Right ventricle myocardium inferior (tissue), 1 donor: ENCODE measurements at places on chromosomes 11 and 22. TPM values are rescaled to one million over a fixed set of nuclear protein-coding genes. Genes with fewer than 3 reads are reported as not detected.
A peak's percentile ranks its signal among the peaks of the same experiment; 100 is the strongest.

The SLC5A1 gene
- 213 TPM for total RNA-seq

The LUZP2 gene
- not detected for total RNA-seq

The EEF1G gene
- 907 TPM for total RNA-seq

DNA sequence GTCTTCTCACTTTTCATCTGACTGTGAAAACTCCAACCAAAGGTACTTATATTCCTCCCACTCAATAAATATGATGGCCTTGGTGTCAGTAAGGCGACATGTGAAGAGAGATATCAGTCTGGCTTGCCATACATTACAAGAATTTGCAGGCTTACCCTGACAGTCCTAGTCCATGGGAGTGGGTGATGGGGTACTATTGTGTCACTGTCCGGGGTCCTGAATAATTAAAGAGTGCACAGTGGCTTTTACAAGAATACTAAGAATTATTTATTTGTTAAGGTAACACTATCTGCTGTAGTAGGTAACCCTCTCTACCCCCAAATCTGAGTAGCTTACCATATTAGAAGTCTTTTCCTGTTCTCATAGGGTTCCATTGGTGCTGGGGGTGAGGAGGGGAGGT lies 23.1 kb upstream of the IZUMO1R start:
- no peak for DNase-seq

DNA sequence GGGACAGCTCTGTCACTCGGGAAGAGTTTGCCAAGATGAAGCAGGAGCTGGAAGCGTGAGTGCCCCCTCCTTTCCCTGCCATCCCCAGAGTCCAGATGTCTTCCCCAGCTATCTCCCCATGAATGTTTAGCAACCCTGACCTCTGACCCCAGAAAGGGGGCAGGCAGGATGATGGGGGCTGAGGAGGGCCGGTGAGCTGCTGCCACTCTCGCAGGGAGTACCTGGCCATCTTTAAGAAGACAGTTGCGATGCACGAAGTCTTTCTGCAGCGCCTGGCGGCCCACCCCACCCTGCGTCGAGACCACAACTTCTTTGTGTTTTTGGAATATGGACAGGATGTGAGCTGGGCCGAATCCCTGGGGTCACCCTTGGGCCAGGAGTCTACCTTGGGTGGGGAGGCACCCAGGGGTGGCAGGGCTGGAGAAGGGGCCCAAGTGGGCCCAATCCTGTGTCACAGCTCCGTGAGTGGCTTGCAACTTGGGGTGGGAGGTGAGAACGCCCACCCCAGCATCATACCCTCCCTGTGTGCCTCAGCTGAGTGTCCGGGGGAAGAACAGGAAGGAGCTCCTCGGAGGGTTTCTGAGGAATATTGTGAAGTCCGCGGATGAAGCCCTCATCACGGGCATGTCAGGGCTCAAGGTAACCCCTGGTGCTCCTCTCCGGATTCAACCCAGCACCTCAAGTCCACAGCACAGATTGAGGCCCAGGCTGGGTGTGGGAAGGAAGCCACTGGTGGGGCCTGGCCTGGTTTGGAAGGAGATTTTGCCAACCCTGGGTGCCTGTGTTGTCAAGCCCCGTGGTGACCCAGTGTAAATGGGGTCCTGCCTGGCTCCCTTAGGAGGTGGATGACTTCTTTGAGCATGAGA lies 7.5 kb downstream of the CFL1 start:
- peak; percentile 57 for DNase-seq

The SPDYC gene
- not detected for total RNA-seq

GRCh38 chr11:38446336-38446735 lies 1848.3 kb upstream of the RAG2 start:
- no peak for DNase-seq

- no peak for DNase-seq
Observed at GRCh38 chr11:109972181-109972715, 120.9 kb upstream of the ZC3H12C start.

The OR52N4 gene
- not detected for total RNA-seq

The PLAAT2 gene
- total RNA-seq: 0.92 TPM

DNA sequence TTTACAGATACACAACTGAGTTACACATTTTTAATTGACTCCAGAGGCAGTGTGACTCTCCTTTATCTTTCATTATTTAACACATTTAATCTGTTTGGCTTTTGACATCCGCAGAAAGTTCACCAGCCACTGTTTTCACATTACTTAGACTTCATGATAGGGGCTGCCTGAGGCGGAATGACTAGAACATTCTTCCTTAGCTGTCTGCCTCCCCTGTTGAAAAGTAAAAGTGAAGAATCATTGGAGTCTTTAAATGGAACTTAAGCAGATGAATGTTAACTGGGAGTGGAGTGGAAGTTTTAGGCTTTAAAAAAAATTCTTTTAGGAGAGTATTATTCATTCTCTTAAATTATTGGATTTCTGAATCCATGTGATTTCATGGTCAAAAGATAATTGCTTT lies 229.2 kb upstream of the MTNR1B start:
- DNase-seq: no peak

DNA sequence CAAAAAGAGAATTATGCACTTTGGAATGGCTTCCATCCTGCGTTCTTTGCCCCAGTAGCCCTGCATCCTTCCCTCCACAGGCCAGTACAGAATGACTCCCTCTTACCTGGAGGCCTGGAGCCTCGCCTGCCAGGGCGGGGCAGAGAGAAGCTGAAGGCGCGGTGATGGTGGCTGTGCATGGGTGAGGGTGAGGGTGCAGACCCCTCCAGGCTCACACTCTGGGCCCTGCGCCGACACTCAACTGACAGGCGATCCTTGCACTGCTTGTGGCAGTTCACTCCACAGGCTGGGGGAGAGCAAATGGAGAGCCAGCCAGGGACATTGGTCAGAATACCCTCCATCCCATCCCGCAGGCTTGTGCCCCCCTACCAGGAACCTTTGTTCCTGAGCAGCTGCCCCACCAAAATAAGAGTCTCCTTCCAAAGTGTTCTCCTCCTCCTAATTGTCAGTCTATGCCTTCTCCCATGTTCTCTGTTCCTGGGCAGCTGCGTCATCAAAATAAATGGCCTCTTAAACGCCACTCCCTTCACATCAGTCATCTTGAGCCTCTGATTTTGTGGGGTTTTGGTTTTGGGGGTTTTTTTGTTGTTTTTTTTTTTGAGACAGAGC lies 5.9 kb upstream of the NRXN2 start:
- no peak for DNase-seq

DNA sequence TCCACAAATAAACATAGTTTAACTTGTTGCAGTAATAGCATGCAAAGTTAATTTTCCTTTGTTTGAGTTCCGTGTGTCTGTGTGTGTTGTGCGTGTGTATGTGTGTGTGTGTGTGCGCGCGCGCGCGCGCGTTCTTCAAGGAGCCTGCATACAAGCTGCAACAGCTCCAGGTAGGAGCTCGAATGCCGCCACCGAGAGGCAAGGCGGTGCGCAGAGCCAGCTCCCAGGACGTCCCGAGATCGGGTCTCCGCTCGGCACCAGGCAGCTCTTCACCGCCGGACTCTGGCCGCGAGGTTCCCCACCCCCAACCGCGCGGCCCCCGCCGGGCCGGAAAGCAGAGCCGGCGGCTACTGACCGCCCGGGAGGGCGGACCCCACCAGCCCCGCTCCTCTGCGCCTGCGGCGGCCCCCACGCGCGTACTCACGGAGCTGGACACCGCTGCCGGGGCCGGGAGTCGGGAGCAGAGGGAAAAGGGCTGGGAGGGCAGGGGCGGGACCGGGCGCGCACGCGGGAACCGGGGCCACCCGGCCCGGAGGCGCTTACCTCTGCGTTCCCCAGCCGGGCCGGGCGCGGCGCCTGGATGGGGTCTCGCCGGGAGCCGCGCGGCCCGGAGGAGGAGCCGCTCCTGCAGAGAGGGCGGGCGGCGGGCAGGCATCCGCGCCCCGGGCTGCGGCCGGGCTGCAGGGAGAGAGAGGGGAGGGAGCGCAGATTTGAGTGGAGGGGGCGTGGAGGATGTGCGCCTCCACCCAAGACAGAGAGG lies 40.4 kb upstream of the AKIP1 start:
- peak; percentile 72 for DNase-seq

DNA sequence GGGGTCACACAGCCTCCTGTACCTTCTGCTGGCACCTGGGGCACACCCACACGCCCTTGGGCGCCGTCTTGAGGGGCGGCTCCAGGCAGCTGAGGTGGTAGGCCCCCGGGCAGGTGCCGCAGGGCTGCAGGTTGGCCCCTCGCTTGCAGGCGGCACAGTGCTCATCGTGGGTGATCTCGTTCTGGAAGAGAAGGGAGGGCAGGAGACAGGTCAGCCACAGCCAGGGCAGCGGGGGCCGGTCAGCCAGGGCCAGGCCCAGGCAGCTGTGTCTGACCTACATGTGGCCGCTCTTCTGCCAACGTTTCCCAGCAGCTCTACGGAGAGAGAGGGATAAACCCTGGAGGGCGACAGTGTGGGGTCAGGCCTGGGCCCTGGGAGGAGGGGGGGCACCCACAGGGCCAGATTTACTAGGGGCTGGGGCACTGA lies 121.9 kb downstream of the PHF21B start:
- no peak for DNase-seq

The CENPM gene
- 1.5 TPM for total RNA-seq

GRCh38 chr22:32859743-32860142 lies 58.2 kb downstream of the TIMP3 start:
- DNase-seq: no peak
